ENCODE measurements at places on chromosomes 7 and 10. TPM values are rescaled to one million over a fixed set of nuclear protein-coding genes. Genes with fewer than 3 reads are reported as not detected.

GRCh38 chr10:3745521-3745920, 39.5 kb downstream of the KLF6 start:
- H3K4me1 ChIP-seq, result peaks cover 39% of the 10 kb centered on the region
- no peak overlapping the region for H3K27ac ChIP-seq
- H3K4me3 ChIP-seq, result no peak overlapping the region

DNA sequence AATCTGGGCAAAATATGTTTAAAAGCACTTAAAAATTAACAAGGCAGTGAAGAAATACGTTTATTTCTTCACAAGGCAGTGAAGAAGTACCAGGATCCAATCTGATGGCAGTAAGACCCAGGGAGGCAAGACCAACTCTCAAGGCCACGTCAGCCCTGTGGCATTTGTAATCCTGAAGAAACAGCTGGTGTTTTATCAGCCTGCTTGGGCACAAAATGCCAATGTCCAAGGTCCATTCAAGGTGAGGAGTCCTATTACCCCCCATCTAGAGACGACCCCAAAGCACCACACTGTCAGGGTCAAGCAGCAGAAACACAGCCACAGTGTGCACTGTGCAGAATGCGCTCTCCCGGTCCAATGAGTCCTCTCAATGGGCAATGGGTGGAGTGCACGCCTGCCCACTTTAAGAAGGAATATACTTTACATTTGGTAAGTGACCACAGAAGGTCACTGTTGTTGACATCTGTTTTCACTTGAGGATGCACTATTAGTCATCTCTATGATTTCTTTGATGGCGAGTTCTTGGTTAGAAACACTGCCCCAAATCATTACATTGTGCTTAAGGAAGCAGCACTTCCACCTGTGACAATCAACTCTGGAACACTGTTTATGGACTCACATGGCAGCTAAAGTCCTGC, 12.8 kb downstream of the CPXM2 start:
- H3K4me1 ChIP-seq, result no peaks in the 10 kb centered on the region
- no peaks in the 10 kb centered on the region for H3K27me3 ChIP-seq
- no peak overlapping the region for H3K27ac ChIP-seq

DNA sequence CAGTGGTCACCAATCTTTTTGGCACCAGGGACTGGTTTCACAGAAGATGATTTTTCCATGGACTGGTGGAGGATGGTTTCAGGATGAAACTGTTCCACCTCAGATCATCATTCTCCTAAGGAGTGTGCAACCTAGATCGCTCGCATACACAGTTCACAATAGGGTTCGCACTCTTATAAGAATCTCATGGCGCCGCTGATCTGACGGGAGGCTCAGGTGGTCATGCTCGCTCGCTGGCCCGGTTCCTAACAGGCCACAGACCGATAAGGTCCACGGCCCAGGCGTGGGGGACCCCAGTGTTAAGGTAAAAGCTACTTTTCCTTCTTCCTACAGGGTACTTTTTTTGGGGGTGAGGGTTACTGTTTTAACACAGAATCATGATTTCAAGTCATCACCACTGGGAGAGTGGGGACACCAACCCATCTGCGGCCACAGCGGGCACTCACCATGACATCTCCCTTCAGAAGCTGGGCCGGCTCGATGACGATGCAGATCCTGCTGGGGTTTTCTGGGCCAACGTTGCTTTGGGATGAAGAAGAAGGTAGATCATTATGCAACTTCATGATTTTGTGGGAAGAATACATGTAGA, 170.5 kb downstream of the TNS3 start:
- no peak overlapping the region for H3K4me3 ChIP-seq
- H3K4me1 ChIP-seq, result peaks cover 17% of the 10 kb centered on the region
- H3K27ac ChIP-seq, result no peak overlapping the region
- H3K27me3 ChIP-seq, result no peaks in the 10 kb centered on the region
- H3K36me3 ChIP-seq, result no peaks in the 10 kb centered on the region

DNA sequence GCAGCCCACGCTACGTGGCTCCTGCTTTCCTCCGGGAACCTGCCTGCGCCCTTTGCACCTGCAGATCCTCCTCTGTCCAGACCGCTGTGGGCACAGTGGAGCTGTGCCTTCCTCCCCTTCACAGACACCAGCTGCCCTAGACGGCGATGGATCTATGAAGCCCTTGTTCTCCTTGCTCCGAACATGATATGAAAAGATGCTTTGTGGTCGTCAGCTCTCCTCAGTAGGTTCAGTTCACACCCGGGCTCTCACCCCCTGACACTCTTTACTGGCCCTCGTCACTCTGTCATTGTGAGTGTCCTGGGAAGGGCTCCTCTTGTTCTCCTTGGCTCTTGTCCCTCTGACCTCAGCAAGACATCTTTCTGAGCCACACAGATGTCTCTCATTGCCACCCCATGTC, 4.2 kb downstream of the ZNF488 start:
- H3K4me3 ChIP-seq, result no peak overlapping the region
- no peak overlapping the region for H3K27ac ChIP-seq
- peaks cover 26% of the 10 kb centered on the region for H3K27me3 ChIP-seq

GRCh38 chr7:47444376-47445098, 137.4 kb downstream of the TNS3 start:
- peaks cover 22% of the 10 kb centered on the region for H3K4me1 ChIP-seq
- no peak overlapping the region for H3K4me3 ChIP-seq
- H3K36me3 ChIP-seq, result no peaks in the 10 kb centered on the region
- no peak for DNase-seq
- H3K27me3 ChIP-seq, result no peaks in the 10 kb centered on the region

DNA sequence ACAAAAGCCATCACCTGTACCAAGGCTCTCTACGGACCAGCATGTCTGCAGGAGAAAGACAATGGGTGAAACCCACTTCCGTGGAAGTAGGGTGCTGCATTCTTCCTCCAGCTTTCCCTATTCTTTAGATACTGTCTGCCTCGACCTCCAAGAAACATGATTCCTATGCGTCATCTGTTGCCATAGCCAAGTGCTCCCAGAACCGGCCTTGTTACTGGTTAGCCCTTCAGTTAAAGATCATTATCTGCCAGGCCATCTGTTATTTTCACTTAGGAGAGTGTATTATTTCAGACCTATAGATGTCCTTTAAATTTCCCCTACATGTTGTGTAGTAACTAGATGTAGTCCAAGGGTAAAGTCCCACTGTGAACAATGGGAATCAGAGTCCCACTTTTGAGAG, 89.0 kb upstream of the KIAA1217 start:
- no peaks in the 10 kb centered on the region for H3K27me3 ChIP-seq
- peak overlapping the region; percentile 84 for H3K27ac ChIP-seq
- peaks cover 28% of the 10 kb centered on the region for H3K4me1 ChIP-seq
- peak overlapping the region; percentile 14 for H3K4me3 ChIP-seq
- H3K36me3 ChIP-seq, result no peaks in the 10 kb centered on the region

DNA sequence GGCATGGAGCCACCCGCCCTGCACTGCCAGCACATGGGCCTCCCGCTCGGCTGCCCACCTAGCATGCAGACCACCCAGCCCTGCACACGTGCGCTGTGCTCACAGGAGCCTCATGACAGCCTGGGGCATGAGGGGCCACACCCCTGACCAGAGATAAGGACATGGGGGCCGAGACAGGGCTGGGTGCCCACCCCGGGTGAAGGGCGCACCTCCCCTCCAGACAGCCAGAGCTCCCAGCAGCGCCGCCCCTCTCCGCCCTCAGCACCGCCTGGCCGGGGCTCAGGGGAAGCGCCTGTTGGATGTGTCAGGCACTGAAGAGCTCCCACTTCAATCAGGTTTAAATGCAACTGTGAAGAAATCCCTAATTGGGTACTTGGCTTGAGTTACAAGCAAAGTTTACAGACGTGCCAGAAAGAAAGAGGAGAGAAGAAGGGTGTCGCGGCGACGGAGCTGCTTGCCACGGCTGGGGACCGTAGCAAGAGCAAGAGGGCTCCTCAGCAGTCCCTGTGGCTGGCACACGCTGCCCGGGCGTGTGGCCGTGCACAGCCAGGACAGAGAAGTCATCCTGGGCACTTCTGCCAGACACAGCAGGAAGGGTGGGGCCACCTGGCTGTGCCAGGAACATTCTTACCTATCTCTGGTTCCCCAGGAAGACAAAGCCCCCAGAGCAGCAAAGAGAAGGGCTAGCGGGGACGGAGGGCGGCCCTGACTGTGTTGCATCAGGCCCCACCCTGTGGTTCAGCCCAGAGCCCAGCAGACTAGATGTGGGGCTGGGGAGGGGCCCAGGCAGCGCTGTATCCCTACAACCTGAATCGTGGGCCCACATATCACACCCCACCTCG, 247.4 kb downstream of the ELFN1 start:
- no peaks in the 10 kb centered on the region for H3K27me3 ChIP-seq
- no peak overlapping the region for H3K4me3 ChIP-seq
- no peak for DNase-seq

- H3K4me3 ChIP-seq, result no peak overlapping the region
- H3K27me3 ChIP-seq, result no peaks in the 10 kb centered on the region
- DNase-seq, result no peak
These were observed 7.2 kb downstream of the TAS2R16 start for GRCh38 chr7:122988333-122988732.

DNA sequence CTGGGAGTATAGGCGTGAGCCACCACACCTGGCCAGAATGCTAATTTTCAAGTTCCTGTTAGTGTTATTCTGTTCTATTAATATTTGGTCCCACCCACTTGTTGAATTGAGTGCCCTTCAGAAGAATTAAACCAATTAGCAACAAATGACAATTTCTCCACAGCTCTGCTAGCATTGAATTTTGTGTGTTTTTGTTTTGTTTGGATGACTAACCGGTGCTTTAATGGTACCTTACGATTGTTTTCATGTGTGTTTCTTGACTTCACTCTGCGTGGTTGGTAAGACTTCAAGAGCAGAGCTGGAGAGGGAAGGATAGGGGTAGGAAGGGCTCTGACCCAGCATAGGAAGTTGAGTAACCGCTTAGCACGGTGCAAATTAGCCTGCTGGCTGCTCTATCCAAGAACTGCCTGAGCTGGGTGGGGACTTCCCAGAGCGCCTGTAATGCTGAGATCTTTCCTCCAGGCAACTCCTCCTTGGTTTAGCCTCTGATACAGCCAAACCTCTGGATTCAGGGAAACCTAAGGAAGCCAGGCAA, 4.6 kb downstream of the ARPC1B start:
- H3K4me1 ChIP-seq, result peaks cover 55% of the 10 kb centered on the region
- peak; percentile 47 for DNase-seq
- H3K27ac ChIP-seq, result peak overlapping the region; percentile 81

- H3K27me3 ChIP-seq, result peaks cover 10% of the 10 kb centered on the region
- H3K36me3 ChIP-seq, result no peaks in the 10 kb centered on the region
- H3K27ac ChIP-seq, result no peak overlapping the region
- no peaks in the 10 kb centered on the region for H3K4me1 ChIP-seq
- DNase-seq, result no peak
These were observed 156.8 kb upstream of the FRMD4A start for GRCh38 chr10:14487488-14487883.

DNA sequence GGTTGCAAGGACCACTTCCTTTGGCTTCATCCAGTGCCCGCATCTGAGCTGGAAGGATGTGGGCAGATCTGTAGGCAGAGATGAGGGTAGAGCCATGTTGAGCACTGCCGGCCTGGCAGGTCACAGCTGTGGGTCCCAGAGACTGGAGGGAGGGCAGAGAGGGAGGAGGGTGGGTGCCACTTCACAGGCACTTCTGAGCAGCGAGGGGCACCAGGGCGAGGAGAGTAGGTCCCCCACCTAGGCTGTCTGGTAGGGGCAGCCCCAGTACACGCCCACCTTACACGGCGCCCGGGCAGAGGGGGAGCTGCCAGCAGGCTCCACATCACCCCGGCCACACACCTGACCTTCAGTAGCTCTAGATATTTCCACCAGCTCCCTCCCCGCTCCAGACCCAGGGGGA, 473.0 kb upstream of the FOXK1 start:
- H3K27me3 ChIP-seq, result no peaks in the 10 kb centered on the region
- H3K36me3 ChIP-seq, result no peaks in the 10 kb centered on the region
- H3K27ac ChIP-seq, result no peak overlapping the region
- no peak overlapping the region for H3K4me3 ChIP-seq

DNA sequence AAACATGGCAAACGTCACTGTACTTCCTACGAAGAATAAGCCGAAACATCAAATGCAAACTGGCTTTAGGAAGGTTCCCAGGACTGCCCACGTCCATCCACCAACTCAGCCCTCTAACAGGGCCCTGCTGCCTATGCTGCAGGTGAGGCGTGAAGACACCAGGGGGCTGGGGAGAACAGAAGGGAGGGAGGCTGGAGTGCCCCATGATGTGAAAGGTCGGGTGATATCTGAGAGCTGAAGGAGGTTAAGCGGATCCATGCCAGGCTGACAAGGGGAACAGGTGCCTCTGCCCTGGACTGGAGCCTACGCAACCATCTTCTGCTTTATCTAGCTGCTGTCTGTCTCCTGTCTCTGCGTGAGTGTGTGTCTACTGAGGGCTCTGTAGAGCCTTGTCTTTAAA, 40.2 kb upstream of the ATP6V0A4 start:
- DNase-seq, result no peak
- H3K36me3 ChIP-seq, result no peaks in the 10 kb centered on the region
- no peak overlapping the region for H3K27ac ChIP-seq
- peak overlapping the region; percentile 49 for H3K4me3 ChIP-seq

GRCh38 chr10:121240556-121240955, 357.7 kb downstream of the FGFR2 start:
- no peaks in the 10 kb centered on the region for H3K27me3 ChIP-seq
- no peak overlapping the region for H3K4me3 ChIP-seq
- no peak overlapping the region for H3K27ac ChIP-seq
- DNase-seq, result no peak

DNA sequence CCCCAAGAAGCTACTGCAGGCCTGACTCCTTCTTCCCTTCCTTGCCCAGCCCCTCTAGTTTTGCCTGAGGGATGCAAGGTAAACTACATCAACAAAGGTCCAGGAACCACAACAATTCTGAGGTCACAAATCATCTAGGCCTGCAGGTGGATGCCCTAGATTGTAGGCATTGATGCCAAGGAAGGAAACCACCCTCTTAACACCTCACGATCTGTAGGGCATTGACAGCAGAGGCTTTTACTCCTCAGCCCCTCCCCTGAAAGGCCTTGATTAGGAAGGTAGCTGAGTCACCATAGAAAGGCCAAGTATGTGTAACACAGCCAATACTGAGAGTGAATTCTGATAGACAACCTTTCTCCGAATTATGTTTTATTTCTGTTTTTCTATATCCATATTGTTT, 46.7 kb upstream of the FAM3C start:
- H3K4me3 ChIP-seq, result no peak overlapping the region
- H3K27me3 ChIP-seq, result no peaks in the 10 kb centered on the region
- DNase-seq, result no peak

DNA sequence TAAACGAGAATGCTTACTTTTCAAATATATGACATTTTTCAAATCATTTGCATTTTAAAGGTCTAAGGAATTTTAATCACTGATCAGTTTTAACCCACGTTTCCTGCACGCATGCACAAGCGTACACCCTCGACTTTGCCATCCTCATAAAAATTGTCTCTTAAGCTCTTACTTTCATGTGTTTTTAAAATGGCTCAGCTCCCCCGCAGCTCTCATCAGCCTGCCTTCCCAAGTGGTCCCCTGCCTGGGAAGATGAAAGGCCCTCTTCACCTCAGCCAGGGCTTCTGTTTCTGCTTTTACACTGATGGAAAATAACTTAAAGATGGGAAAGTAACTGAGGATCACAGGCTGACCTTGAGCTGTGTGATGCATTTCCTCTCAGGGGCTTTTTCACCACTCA, 131.6 kb upstream of the LSM8 start:
- H3K27me3 ChIP-seq, result no peaks in the 10 kb centered on the region
- H3K36me3 ChIP-seq, result no peaks in the 10 kb centered on the region
- no peak for DNase-seq
- H3K27ac ChIP-seq, result no peak overlapping the region
- no peak overlapping the region for H3K4me3 ChIP-seq

TMEM273 gene
- total RNA-seq, result 16.7 TPM

PPP1R3C gene
- 188 TPM for total RNA-seq

SSC4D gene
- total RNA-seq, result 1.3 TPM

NUTM2E gene
- total RNA-seq, result not detected

COBL gene
- 89.8 TPM for total RNA-seq

SHH gene
- total RNA-seq, result not detected

SPDYE5 gene
- total RNA-seq, result not detected

ZNF438 gene
- 9.6 TPM for total RNA-seq

GPNMB gene
- 157 TPM for total RNA-seq

All from heart right ventricle (tissue), 16 donors.